ENCODE measurements at places on chromosomes 4 and X.

DNA sequence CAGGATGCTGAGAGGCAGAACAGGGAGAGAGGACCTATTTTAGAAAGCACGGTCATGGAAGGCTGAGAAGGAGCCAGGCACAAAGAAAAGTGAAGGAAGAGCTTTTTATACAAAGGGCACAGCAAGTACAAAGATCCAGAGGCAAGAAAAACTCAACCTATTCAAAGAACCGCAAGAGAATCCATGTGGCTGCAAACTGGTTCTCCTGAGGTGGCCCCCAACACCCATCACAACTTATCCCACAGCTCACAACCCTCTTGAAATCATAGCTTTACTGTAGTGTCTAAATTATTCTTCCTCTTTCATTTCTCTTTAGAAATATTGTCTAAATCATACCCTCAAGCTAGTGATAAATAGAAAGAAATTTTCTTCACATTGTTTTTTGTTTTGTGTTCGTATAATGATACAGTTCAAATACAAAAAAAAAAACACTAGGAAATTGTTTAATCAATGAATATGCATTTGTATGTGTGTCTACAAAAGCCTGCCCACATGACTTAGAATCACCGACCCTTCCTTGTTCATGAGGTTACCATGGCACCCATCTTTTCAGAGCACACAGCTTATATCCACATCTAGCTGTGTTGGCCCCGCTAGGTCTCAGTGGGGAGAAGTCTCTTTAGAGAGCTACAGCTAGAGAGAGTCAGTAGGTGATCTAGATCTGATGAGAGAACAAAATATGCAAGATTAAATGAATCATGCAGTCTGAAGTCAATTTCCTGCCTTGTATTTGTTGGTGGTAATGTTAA is 126.9 kb upstream of the DCLK2 start:
- DNase-seq, result no peak

GRCh38 chrX:148535639-148536038 is 35.2 kb downstream of the AFF2 start:
- no peak for DNase-seq

DNA sequence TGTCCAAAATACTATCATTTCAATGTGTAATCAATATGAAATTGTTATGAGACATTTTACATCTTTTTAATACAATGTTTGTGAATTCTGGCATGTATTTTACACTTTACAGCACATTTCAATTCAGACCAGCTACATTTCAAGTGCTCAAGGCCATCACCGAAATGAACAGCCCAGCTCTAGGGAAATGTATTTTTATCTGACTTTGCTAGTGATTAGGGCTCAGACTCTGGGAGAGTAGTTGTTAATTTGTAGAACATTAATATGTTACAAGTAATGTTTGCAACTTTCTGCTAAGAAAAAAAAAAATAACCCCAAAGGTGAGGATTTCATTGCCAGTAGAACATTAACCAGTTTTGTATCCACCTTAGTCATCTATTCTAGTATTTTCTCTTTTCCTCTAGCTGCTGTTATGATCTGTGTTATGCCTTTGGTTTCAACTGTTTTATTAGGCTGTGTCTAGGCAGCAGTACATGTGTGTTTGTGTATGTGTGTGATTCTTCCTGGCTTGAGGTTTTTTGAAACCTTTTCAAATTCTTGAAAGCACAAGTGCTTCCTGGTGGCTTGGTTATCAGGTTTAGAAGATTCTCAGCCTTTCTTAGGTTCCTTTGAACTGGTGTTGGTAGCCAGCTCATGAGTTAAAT is 125.9 kb downstream of the NSUN7 start:
- no peak for DNase-seq

DNA sequence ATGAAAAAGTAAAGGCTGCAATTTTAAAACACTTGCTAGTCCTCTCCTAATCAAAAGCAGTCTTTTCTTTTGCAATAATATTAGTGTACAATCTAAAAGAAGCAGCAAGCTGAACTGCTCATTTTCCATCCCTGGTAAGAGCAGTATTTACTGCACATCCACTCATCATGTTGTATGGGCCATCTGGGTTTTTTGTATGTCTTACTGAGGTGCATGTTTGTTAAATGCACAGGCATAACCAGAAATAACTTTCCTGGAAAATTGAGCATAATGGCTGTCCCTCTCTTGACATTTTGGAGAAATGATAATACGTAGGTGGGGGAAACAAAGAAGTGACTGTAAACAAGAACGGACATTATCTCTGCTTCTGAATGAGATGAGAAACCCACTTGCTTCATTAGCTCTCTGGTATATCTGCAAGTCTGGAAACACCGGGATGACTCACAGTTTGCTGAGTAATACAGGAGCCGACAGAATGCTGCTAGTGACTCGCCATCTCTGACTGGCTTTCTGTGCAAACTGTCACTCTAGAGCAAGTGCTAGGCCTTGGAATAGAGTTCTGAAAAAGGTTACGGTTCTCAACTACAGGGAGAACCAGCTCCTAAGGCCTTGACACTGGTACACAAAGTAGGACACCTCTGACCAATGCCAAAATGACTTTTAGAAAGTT is 85.7 kb upstream of the MTM1 start:
- peak; percentile 7 for DNase-seq

DNA sequence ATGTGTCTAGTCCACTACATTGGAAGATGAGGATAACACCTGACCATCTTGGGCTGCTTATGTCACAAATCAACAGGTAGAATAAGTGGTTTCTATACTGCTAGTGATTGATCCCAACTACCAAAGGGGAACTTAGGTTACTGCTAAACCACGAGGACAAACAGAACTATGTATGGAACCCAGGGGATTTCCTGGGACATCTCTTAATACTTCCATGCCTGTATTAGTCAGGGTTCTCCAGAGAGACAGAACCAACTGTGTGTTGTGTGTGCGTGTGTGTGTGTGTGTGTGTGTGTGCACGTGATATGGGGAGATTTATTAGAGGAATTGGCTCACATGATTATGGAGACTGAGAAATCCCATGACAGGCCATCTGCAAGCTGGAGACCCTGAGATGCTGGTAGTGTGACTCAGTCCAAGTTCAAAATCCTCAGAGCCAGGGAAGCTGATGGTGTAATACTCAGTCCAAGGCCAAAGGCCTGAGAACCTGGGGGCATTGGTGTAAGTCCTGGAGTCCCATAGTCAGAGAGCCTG is 16.2 kb upstream of the AFF1 start:
- DNase-seq, result no peak

DNA sequence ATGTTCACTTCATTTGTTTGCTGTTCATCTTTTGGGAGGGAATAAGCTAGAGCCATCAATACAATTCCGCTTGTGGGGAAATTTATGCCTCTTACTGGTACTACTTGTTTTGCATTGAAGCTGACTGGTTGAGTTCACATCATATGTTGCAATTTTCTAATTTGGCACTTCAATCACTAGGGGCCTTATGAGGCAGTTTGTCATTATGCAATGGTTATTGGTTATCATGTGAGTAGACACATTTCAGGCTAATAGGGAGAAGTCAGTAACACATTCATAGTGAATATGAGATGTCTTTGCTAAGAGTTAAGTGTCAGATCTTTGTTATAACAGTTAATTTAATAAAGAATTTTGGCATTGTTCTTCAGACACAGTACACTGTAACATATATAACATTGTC is 5.0 kb downstream of the RPL36A start:
- DNase-seq, result no peak

DNA sequence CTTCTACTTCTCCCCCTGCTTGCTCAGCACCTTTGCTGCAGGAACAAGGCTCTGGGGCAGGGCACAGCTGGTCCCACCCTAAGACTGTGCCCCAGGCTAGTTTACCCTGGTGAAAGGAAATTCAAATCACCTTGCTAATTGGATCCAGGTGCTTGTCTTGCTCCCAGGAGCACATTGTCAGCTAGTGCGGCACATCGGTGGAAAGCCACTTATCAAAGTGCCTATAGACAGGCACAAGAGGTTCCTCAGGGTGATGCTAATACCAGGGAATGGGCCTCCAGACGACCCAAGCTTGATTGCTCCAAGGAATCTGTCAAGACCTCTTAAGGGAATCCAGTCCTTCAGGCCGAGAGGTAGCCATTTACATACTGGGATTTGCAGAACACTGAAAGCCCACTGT is 64.5 kb upstream of the PRPS1 start:
- no peak for DNase-seq

DNA sequence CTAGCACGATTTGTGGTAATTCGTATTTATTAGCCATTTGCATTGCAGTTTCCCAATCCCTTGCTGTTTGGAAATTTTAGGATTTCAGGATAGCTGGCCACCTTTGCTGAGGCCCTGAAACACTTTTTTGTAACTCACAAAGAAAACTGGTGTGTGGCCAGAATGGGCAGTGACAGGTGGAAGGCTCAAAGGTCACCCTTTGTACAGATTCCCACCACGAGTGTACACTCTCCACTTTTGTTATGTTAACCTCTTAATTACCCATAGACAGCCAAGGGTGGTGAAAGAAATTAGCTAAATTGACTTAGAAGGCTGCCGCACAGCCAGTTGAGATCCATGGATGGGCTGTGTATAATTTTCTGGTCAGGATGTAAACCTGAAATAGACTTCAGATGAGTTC is 109.7 kb upstream of the ARX start:
- DNase-seq, result no peak

DNA sequence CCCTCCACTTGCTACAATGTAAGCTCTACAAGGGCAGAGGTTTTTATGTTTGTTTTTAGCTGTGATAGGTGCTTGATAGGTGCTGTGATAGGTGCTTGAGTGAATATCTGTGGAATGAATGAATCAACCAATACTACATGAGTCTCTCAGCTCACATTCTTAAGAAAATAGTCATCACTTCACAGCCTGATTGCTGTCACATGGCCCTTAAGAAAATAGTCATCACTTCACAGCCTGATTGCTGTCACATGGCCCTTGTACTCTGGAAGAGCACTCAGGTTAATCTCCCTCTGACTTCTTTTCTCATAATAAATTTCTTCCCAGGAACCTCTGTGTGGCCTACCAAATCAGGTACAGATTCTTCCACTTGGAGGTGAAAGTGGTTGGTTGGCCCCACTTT is 335.2 kb downstream of the TENM3 start:
- DNase-seq, result no peak

- DNase-seq, result no peak
Measured at GRCh38 chr4:137312257-137312656, 220.0 kb downstream of the PCDH18 start.

- DNase-seq, result no peak
Measured at GRCh38 chr4:16684097-16684496, 214.3 kb downstream of the LDB2 start.

DNA sequence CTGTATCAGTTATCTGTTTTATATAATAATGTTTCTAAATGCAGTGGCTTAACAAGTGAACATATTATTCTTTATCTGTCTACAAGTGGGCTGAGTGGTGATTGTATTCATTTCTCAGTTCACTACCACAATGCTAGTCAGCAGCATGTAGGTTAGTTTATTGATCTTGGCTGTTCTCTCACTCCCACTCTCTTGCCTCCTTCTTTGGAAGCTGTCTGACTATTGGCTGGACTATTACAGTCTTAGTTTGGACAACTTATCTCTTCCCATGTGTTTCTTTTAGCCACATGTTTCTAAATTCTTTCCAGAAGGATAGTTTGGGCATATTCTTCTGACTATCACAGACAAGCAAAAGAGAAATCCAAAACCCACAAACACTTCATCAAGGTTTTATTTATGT is 459.5 kb upstream of the AGA start:
- DNase-seq, result no peak

- no peak for DNase-seq
Measured at GRCh38 chrX:24231131-24231540, 81.6 kb downstream of the ZFX start.
